ENCODE measurements at places on chromosomes 1 and 21.

- DNase-seq = no peak
Observed at GRCh38 chr1:153428073-153428638, 11.8 kb downstream of the S100A7A start.

- DNase-seq = no peak
Observed at GRCh38 chr1:39980555-39981313, 25.8 kb downstream of the MFSD2A start.

GRCh38 chr1:173395762-173396161, 81.4 kb upstream of the PRDX6 start:
- no peak for DNase-seq

DNA sequence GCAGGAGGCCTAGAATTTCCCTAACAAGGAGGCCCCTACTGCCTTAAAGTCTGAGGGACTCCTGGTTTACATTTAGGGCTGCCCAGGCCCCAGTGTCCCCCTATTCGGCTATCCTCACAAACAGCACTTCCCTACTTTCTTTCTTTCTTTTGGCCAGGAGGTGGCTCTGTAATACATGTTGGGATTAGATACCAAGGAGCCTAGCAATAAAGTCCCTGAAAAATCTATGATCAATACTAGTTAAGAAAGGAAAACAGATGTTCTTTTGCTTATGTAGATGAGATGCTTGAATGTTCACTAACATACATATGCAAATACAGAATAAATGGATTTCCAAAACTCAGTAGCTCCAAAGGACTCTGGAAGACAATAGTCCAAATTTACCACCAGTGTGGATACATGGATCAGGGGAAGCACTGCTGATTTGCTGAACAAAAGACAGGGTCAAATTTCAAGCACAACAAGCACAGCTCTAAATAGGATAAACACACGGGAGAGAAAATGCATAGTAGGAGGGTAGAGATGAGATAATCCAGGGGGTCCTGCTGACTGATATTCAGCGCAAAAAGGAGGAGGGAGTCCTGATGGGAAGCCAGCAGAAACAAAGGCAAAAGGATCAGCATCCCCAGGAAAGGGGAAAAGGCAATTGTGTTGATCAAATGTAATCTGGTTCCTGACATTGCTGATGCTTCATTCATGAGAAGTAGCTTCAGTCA, 240.0 kb downstream of the NUF2 start:
- no peak for DNase-seq

- DNase-seq = no peak
Observed at GRCh38 chr1:171335964-171336363, 22.0 kb downstream of the FMO4 start.

DNA sequence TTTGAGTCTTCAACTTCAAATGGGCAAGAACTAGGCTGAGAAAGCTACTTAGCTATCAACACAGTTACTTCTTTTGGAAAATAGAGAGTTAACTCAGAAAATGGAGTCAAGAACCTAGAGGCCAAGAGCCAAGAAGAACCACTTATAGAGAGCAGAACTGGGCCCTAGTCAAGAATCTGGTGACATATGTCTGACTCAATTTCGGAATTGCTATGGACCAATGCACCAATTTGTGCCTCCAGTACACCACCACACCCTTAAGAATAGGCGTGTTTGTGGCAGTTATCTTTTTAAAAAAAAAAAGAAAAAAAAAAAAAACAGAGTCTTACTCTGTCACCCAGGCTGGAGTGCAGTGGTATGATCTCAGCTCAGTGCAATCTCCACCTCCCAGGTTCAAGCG, 7.8 kb downstream of the S100A2 start:
- DNase-seq = no peak

- DNase-seq = no peak
Observed at GRCh38 chr1:226574044-226574443, 25.5 kb downstream of the STUM start.

- DNase-seq = no peak
Observed at GRCh38 chr1:159088546-159089183, 12.1 kb upstream of the AIM2 start.

DNA sequence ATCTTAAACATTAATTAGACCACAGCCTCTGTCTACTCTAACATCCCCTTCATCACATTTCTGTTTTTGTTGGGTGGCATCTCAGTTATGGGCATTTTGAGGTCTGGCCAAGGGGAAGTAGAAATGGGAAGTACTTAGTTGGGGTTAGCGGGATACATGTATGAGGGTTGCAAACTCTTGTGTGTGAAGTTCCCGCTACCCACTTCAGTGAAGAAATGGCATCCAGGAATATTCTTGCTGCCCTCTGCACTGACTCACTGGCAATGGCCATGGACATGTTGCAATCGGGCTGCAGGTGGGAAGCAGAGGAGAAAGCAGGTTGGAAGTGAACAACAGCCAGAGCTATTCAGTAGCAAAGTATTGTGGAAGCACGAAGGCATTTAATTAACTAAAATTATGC, 7.4 kb downstream of the CD48 start:
- no peak for DNase-seq

- DNase-seq = no peak
Observed at GRCh38 chr1:234634387-234634786, 24.4 kb upstream of the IRF2BP2 start.

GRCh38 chr1:225881081-225881958, 860 bp downstream of the TMEM63A start:
- no peak for DNase-seq

DNA sequence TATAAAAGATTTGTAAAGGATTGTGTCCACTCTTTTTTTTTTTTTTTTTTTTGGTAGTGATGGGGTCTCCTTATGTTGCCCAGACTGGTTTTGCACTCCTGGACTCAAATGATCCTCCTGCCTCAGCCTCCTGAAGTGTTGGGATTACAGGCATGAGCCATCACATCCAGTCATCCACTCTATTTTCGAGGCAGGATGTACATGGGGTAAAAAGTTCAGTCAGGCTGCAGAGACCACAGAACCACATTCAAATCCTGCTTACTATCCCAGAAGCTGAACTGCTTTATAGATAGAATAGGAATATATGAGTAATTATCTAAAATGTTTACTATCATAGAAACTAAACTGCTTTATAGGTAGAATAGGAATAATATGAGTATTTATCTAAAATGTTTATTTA, 26.0 kb upstream of the KCNK2 start:
- DNase-seq = no peak

DNA sequence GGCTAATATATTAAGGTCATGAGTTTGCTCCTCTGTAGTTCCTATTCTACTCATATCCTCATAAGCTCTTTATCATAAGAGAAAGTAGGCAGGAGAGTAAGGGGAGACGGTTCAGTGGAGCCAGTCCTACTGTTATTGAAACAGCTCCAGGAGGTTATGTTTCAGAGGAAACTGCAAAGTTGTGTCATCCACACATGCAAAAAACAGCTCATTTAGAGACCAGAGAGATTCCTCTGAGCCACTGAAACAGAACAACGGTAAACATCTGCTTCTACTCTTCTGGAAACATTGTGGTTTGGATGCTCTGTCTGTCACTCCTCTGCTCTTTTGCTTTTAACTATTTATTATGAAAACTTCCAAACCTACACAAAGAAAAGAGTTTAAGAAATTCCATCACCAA, 66.3 kb upstream of the PPP2R5A start:
- DNase-seq = no peak

GRCh38 chr1:153932156-153933131, 9.7 kb upstream of the GATAD2B start:
- DNase-seq = no peak

GRCh38 chr1:227947676-227948492, at the start of gene WNT9A:
TSS of gene WNT9A (minus strand) at chr1:227947932. CDS start at chr1:227947887, 45 bp downstream.
- peak; percentile 28 for DNase-seq

DNA sequence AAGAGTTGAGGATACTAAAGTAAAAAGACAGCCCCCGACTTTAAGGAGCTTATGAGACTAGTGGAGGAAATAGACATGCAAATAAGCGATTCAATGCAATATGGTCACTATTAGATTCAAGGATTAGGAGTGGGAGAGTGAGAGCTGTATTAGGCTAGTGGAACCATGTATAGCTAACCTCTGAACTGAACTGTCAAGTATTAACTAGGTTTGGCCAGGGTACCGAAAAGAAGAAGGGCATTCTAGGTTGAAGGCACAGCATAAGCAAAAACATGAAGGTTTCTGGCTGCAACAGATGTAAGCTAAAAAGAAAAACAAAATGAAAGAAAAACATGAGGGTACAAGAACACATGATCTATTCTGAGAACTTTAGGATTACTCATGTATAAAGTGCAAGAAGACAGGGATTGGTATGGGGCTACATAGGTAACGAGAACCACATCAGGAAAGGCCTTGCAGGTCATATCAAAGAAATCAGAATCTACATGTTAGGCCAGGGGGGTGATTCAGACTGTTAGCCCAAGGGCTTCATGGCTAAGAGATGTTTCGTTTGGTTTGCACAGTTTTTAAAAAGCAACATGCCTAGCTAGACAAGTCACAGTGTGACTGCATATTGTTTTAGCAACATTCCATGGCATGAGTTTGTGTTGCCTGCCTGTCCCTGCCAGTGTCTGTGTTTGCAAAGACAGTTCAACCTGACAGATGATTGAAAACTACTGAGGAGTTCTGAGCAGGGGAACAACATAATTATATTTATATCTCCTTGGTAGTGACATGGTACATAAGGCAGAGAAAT, 54.4 kb upstream of the HAO2 start:
- DNase-seq = no peak

- no peak for DNase-seq
Observed at GRCh38 chr1:4961935-4962645, 307.7 kb downstream of the AJAP1 start.

DNA sequence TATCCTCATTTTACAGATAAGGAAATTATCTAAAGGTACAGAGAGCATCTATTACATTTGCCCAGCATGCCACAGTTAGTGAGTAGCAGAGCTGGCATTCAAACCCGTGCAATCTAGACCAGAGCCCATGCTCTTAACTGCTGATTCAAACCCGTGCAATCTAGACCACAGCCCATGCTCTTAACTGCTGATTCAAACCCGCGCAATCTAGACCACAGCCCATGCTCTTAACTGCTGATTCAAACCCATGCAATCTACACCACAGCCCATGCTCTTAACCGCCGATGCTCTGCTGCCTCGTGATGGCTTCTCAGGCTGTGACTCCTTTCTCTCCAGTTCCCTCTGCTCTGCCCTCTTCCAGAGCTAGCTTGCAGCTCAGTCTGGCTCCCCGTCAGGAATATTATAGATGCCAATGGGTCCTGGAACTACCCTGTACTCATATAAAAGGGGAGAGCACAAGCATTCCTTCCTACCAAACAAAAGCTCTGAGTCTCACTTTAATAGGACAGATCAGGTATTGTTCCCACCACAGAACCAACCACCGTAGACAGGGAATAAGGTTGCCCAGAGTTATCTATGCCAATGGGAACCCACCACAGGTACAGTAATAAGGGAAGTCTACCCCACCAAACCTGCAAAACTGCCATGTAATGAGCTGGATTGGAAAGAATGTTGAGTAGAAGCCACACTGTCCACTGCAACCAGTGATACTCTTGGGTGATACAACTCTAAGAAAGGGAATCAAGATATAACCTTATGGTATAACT, 78.4 kb downstream of the SMYD3 start:
- peak; percentile 52 for DNase-seq

- no peak for DNase-seq
Observed at GRCh38 chr21:36747815-36748383, 49.0 kb downstream of the SIM2 start.

DNA sequence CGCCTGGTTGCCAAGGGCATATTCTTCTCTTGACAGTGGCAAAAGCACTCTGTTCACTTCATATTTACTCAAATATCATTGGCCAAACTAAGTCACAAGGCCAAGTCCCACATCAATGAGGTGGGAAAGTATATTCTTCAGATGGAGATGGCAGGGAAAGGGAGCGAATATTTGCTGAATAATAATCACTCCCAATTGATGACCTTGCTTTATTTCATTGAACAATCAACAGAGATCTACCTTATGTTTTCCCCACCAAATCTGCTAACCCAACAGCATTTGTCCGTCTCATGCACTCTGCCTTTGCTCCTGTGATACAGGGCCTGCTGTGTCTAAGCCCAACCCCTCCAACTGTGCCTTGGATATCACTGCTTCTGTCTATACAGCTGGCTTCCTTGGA, 45.2 kb upstream of the PCP4 start:
- no peak for DNase-seq

DNA sequence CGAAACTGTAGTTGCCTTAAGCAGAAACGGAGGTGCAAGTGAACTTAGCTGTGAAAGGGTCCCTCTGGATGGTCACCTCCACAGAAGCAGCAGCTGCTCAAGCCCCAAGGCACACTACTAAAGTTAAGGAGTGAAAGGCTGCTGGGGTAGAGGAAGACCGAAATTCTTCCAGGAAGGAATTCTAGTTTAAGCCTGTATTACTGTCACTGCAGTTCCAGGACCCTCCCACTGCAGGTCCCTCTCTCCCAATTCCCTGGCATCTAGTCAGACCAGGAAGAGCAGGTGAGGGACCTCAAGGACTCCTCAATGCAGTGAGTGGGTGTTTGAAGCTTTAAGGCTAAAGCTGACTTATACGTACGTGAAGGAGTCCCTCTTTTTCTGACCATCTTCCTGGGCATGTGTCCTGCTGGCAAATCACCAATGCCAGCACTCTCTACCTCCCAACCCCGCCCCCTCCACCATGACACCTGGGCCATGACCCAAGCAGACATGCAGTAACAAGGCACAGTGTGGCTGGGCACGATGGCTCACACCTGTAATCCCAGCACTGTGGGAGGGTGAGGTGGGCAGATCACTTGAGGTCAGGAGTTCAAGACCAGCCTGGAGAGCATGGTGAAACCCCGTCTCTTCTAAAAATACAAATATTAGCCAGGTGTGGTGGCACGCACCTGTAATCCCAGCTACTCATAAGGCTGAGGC, 57.2 kb downstream of the TGFBR3 start:
- no peak for DNase-seq

- DNase-seq = no peak
Observed at GRCh38 chr1:153793261-153793972, 18.2 kb downstream of the SLC27A3 start.

- no peak for DNase-seq
Observed at GRCh38 chr1:221286399-221286798, 407.2 kb downstream of the HLX start.

DNA sequence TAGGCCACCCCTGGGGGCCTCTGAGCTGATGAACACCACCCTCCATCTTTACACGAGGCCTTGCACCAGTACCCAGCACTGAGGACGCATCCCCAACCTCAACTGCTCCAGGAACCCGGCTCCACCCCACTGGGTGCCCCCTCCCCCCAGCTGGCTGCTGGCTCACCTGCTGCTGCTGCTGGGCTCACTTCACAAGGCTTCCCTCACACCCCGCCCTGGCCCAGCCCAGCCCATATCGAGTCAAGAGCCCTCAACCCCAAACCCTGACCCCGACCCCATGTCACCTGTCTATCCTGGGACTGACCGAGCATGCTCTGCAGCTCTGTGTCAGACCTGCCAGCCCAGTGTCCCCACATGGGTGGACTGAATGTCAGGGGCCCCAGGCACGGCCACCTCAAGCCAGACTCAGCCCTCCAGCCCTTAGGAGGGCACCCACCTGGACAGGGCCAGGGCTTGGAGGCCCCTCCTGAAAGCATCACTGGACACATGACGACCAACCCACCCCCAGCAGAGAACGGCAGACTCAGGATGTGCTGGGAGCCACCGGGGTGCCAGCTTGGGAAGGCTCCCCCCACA, 21.4 kb downstream of the WNT9A start:
- no peak for DNase-seq

GRCh38 chr21:26753822-26754221, 91.4 kb downstream of the ADAMTS1 start:
- DNase-seq = no peak
